ENCODE measurements at places on chromosomes 2 and 18. TPM values are rescaled to one million over a fixed set of nuclear protein-coding genes. Genes with fewer than 3 reads are reported as not detected.

- DNase-seq, result peak; percentile 84
Observed at GRCh38 chr2:226800941-226801784, 1.5 kb upstream of the IRS1 start.

DNA sequence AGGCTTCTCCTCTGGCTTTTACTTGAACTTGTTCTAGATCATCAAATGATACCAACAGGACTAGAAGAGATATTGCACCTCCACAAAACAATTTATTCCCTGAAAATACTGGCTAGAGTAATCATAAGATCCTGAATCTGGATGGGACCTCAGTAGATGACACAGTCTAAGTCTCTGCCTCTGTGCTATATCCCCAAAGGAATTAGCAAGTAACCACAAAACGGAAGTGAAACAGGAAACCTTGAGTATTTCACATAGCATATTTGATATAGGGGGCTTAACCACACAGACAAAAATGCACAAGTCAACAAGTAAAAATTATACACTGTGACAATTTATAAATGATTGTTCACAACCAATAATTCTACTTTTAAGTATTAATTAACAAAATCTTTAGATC, 456.9 kb upstream of the TNP1 start:
- DNase-seq, result no peak

DNA sequence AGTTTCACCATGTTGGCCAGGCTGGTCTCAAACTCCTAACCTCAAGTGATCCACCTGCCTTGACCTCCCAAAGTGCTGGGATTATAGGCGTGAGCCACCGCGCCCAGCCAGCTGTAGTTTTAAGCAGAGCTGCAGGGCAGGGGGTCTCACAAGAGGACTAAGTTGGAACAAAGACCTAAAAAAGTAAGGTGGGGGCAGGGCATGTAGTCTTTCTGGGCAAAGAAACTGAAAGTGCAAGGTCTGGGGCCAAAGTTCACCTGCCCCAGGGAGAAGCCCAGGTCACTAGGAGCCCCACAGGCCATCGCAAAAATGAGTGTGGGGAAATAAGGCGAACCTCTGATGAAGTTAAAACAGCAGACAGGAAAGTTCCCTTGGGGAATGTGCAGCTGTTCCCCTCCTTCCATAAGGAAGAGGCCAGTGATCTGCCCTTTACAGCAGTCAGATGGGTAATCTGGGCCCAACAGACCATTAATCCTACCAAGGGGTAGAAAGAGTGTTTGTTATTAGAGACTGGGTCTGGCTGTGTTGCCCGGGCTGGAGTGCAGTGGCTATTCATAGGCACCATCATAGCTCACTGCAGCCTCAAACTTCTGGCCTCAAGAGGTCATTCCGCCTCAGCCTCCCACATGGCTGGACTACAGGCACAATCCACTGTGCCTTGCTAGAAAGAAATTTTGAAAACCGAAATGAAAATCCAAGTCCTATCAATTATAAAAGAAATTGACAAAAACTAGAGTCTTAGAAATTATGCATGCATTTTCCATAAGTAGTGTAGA, 2.8 kb downstream of the SCLY start:
- DNase-seq, result no peak

DNA sequence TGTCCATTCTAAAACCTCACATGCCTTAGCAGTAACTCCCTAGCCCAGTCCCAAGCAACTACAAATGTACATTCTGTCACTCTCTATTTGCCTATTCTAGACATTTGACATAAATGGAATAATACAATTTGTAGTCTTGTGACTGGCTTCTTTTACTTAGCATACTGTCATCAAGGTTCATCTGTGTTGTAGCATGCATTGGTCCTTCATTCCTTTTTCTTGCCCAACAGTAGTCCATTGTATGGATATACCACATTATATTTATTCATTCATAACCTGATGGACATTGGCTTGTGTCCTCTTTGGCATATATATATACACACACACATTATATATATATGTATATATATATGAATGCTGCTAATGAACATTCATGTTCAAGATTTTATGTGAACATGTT, 2.2 kb upstream of the MFSD2B start:
- DNase-seq, result no peak

DNA sequence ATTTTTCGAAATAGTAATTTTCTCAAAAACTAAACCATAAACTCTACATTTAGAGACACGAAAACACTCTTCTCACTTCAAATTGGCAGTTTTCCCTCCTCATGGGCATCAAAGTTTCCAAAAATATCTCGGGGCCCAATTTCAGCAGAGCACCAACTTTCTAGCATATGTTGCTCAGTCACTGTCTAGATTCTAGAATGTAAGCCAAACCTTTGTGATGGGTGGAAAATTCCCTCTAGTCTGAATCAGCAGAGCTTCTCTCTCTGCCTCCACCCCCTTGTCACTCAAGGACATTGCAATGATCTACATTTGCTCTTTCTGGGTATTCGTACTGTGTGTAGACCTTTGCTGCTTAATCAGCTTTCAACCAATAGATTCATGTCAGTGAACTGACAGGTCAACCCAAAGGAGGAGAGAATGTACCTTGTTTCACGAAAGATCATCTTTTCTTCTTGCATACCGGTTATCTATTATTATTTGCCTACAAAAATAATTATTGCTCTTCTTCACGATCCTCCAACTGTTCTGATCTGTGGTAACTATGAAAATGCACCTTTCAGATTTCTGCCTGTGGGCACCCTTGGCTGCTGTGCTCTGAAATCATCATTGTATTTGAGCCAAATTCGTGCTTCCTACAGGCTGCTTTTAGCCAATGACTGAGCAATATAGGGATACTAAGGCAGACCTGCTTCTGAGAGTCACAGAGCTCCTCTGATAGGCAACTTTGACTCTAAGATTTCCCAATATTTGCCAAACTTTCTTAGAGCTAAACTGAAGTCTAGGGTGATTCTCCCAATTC, 38.7 kb upstream of the GLS start:
- no peak for DNase-seq

DNA sequence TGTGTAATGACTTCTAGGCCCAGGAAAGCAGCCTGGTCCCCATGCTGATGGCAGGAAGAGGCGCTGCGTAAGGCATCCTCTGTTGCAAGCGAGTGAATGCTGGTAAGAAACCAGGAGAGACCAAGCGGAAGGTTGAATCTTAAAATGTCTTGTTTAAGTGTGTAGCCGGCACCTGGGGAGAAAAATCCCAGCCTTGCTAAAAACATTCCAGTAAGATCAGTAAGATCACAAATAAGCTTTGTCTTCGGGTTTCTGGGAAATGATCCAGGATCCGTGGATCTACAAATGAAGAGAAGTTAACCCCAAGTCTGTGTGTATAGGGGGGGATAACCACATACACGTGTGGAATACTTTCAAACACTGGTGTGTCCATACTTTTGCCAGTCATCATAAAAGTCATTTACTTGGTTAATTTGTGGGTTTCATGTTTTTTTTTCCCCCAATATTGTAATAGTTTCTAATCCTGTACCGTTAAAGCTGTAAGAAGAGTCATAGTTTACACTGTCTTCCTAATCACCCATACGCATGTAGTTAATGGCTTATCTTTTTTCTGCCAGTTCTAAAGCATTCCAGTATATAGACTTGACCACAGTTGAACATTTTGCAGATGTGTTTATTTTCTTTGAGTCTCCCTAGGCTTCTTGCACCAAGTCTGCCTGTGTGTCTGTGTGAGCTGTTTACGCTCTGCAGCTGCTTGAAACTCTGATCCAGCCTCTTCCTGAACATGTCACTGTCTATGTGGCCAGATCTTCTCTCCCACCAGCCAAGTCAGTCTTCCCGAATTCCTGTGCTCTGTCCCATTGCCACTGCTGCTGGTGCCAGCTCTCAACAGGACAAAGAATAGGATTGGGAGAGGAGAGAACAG, 135.9 kb upstream of the ARL4C start:
- no peak for DNase-seq

DNA sequence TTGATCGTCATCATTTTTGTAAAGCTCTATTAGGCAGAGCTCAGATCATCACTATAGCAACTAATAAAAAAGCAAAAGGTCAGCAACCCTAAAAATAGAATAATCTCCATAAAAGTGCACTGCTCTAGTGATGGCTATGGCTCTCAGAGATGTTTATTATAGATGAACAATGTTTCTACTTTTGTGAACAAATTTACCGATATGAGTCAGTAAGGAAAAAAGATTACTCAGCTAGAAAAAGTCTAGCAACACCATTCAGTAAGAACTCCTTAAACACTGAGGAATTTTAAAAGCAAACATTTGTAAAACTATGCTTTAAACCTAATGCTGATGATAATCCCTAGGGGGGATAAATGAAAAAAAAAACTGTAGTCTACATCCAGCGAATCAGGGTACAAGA, 69.6 kb downstream of the ACVR1C start:
- DNase-seq, result no peak

DNA sequence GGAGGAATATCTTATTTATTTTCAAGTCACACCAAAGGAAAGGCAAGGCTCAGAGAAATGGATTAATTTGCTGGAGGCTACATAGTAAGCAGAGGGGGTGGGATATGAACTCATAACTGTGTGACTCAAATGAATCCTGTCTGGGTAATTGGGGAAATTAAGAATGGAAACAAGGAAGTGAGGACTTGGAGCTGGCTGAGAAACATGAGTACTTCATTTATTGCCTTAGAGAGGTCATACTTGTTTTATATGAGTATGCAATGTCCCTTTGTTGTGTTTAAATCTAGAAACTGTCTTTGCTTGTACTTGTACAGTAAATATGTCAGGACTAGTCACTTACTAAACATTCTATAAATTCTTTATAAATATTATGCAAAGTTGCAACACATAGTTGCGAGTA, 2166.7 kb upstream of the PIK3C3 start:
- no peak for DNase-seq

- no peak for DNase-seq
Observed at GRCh38 chr2:15058015-15058720, 425.7 kb downstream of the LRATD1 start.

GRCh38 chr2:200784215-200784614, 27.5 kb upstream of the BZW1 start:
- no peak for DNase-seq

- no peak for DNase-seq
Observed at GRCh38 chr18:48608581-48608980, 69.8 kb downstream of the CTIF start.

DNA sequence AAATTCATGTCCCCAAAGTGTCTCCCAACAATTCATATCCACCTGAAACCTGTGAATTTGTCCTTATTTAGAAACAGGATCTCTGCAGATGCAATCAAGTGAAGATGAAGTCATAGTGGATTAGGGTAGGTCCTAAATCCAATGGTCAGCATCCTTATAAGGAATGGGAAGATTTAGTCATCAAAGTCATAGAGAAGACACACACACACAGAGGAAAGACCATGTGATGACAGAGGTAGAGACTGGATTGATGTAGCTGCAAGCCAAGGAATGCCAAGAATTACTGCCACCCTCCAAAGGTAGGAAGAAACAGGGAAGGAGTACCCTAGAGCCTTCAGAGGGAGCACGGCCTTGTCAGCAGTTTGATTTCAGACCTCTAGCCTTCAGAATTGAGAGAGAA, 17.7 kb downstream of the ADD2 start:
- DNase-seq, result no peak

GRCh38 chr2:94923196-94923595, 52.0 kb downstream of the TEKT4 start:
- no peak for DNase-seq

GRCh38 chr18:33532978-33533377, 45.0 kb upstream of the ASXL3 start:
- DNase-seq, result no peak

DNA sequence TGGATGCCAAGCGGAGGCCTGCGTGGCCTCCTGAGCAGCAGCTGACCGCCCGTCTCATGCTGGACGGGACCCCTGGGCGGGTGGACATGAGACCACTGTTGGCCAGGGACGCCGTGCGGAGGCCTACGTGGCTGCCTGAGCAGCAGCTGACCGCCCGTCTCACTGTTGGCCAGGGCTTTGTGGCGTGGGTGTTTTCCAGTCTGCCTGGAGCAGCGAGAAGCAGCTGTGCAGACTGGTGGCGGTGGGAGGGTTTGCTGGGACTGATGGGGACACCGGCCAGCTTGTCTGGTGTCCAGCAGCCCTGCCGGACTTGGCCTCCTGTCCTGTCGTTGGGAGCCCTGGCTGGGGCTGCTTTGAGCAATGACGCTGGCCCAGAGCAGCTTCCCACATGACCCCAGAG, 5.8 kb upstream of the D2HGDH start:
- DNase-seq, result no peak

DNA sequence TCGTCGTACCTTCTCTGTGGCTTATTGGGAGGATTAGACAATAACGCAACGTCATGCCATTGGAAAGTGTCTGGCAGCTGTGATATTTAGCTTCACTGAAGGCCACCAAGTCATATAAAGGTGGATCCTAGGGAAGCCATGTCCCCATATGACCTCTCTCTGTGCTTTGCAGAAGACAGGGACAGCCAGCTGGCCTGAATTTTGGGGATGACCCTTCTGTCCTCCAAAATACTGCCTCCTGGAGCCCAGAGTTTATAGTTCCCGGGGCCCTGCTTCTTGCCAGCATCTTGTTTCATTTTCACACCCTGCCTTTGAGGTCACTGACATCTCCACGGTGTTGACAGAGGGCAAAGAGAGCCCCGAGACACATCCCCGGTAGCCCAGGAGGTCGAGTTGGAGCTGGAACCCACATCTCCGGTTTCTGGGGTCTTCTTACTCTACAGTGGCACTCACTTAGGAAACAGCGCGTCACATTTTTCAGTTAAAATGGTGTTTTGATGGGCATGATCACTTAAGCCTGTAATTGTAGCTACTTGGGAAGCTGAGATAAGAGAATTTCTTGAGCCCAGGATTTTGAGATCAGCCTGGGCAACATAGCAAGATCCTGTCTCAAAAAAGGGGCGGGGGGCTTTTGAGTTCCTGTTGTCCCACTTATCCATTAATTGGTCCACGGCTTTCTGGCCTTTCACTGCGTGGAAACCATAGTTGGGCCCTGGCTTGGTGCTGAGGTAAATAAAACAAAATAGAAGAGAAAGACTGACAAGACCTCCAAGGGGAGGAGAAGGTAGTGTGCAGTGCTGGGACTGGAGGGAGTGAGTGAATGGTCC, 101.1 kb downstream of the DDX1 start:
- DNase-seq, result no peak

- DNase-seq, result no peak
Observed at GRCh38 chr2:237616734-237617586, 10.4 kb upstream of the LRRFIP1 start.

- DNase-seq, result no peak
Observed at GRCh38 chr2:149826471-149827125, 239.0 kb upstream of the MMADHC start.

GRCh38 chr2:214130114-214130513, 280.7 kb upstream of the VWC2L start:
- DNase-seq, result no peak

GRCh38 chr2:184769023-184769422, 170.7 kb downstream of the ZNF804A start:
- no peak for DNase-seq

The CREG2 gene
- not detected for total RNA-seq

The WDR33 gene
- total RNA-seq, result 80.5 TPM

The DSG2 gene
- 0.23 TPM for total RNA-seq

The DYSF gene
- 0.23 TPM for total RNA-seq

The ABCG8 gene
- total RNA-seq, result not detected

The PKDCC gene
- not detected for total RNA-seq

The SKOR2 gene
- total RNA-seq, result not detected

The CCDC148 gene
- total RNA-seq, result 0.08 TPM

The EFR3B gene
- total RNA-seq, result 1.2 TPM

The IL1RN gene
- total RNA-seq, result 1.6 TPM

The RGPD4 gene
- total RNA-seq, result not detected

All from activated naive CD4-positive, alpha-beta T cell treated with anti-CD3 and anti-CD28 coated beads, Interleukin-2, amount 50 U/mL, for 72 hours (primary cell).